AG10803 (cell line): ENCODE measurements at places on chromosomes 5 and 9.

- no peak for DNase-seq
Measured at GRCh38 chr9:117835798-117836197, 131.6 kb downstream of the TLR4 start.

DNA sequence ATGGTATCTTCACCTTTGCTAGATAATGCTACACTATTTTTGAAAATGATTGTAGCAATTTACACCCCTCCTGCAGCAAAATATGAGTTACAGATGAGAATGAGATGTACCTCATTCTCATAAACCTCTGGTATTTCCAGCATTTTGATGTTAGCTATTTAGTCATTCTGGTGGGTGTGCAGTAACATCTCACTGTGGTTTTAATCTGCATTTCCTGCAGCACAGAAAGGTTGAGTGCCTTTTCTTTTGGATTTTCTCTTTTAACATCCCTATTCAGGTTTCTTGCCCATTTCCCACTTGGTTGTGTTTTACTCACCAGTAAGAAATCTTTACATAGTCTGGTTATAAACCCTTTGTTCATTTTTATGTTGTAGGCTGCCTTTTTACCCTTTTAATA lies 206.2 kb downstream of the NR3C1 start:
- peak; percentile 53 for DNase-seq

GRCh38 chr9:70100362-70100761 lies 56.7 kb downstream of the MAMDC2 start:
- DNase-seq = peak; percentile 61

DNA sequence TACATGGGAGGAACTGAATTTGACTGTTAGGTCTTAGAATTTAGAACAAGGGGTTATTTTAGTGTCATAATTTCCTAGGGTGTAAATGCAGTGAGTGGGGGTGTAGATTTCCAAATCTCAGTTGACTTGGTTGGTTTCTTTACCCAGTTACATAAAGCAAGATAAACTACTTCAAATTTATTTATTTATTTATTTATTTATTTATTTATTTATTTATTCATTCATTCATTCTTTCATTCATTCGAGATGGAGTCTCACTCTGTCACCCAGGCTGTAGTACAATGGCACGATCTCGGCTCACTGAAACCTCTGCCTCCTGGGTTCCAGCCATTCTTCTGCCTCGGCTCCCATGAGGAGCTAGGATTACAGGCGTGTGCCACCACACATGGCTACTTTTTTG lies 200.4 kb downstream of the SLF1 start:
- DNase-seq = no peak

- DNase-seq = no peak
Measured at GRCh38 chr5:65796269-65796668, 74.3 kb downstream of the NLN start.

GRCh38 chr5:78589923-78590322 lies 58.6 kb downstream of the LHFPL2 start:
- DNase-seq = no peak

DNA sequence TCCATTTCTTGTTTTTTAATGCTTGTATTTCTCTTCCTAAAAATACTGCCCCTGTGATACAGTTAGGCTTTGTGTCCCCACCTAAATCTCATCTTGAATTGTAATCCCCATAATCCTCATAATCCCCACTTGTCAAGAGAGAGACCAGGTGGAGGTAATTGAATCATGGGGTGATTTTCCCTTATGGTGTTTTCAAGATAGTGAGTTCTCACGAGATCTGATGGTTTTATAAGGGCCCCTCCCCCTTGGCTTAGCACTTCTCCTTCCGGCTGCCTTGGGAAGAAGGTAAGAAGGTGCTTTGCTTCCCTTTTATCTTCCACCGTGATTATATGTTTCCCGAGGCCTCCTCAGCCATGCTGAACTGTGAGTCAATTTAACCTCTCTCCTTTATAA lies 227.4 kb downstream of the MAN2A1 start:
- no peak for DNase-seq

DNA sequence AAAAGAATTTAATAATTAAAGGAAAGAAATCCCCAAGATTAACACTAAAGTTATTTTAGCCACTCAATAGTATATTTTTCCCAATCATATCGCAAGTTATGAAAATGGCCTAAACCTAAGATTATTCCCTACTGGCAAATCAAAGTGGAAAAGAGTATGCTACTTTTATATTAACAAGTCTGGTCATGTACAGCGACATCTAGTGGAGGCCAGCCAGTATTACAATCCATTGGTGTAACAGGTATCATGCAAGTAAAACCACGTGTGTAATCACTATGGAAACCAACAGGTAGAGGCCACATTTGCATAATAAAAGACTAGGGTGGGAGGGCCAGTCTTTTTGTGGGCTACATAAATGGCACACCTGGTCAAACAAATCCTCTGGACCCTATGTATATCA lies 976.4 kb upstream of the CDH9 start:
- DNase-seq = no peak

DNA sequence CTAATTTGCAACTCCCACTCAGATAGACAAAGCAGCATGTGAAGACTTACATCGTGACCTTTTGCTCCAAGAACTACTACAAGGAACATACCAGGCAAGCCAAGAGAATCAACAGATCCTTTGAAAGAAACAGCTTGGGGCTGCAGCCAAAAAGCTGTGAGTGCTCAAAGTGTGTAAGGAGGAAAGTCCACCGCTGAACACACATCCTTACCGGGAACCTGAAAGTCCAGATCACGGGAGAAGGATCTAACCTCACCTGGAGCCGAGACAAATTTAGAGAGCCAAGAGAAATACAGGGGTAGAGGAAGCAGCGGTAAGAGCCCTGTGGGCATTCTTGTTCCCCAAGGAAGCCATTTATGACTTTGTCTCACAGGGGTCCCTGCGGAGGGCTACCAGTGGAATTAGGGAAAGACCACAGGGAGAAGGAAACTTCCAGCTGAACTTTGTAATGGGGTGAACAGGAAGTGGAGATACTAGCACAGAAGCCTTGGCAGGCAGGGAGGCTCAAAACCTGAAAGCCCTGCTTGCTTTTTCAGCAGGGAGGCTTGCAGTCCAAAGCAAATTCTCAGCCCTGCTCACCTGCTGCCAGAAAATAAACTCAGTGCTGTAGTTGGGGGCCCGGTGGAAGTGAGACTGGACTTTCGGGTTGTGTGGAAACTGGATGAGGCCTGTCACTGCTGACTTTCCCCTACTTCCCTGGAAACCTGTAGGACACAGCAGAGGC lies 350.2 kb downstream of the DTWD2 start:
- DNase-seq = no peak

- no peak for DNase-seq
Measured at GRCh38 chr5:20109326-20109725, 121.3 kb upstream of the CDH18 start.

DNA sequence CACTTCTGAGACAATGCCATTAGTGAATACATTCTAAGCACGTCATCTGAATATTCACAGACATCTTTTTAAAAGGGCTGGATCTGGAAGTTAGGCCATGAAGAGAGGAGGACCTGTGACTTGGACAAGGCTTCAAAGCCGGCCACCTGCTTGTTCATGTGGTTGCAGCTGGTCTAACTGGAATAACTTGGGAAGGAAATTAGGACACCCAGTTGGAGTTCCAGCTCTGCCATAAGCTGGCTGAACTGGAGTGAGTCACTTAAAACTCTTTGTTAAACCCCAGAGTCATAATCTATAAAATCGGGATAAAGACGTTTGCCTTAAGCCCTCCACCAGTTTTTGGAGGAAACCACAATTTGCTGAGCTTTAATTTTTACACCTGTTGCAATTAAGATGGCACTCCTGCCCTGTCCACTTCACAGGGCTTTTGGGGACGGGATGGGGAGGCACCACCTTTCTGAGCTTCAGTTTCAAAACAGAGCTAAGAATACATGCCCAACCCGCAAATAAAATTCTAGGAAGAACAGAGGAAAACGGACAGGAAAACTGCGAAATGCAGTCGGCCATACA lies 536 bp upstream of the STX17 start:
- DNase-seq = no peak

GRCh38 chr5:143147902-143148301 lies 255.6 kb downstream of the NR3C1 start:
- peak; percentile 87 for DNase-seq

DNA sequence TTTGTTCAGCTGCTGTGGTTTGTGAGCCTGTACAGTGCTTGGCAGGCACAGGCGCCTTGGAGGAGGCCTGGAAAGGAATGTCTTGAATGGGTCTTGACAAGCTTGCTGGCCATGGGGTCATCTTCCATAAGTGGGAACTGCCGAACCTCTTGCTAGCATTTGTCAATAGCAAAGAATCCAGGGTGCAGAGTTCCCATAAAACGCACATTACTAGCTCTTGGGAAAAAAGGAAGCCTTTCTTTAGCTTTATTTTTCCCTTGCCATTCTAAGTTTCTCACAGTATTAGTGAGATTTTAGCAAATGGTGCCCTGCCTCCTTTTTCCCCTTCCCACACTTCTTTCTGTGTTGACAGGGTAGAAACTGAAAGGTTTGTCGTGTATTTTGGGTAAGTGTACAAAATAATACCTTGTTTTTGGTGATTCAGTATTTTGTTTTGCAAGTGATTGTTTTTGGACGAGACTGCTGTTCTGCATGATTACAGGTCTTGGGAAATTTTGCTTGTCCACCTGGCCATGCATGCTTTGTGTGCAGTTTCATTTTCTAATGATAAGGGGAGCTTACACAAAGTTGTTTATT lies 82.0 kb downstream of the ADGRV1 start:
- no peak for DNase-seq

GRCh38 chr9:136926154-136926704 lies 18.3 kb downstream of the FBXW5 start:
- no peak for DNase-seq

DNA sequence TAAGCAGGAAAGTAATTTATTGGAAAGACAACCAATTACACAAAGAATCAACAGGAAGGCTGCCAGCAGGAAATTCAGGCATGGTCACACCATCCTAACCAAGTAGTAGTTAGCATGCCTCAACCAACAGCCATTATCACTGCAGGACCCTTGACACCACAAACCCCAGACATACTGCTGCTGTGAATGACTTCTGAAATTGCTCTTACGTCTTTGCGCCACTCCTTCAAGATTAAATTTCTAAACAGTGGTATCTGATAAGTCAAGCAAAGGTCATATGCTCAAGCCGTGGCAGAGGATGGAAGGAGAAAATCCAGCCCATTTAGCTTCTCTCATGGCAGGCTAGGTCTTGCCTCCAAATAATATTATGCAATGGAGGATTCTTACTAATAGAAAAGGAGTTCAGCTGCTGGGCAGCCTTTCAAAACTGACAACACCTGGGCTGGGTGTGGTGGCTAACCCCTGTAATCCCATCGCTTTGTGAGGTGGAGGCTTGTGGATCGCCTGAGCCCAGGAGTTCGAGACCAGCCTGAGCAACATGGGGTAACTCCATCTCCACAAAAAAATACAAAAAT lies 5.0 kb upstream of the PTGER4 start:
- DNase-seq = no peak

- DNase-seq = peak; percentile 82
Measured at GRCh38 chr9:7320139-7320538, 479.4 kb downstream of the DMAC1 start.

GRCh38 chr9:135830496-135830895 lies 76.8 kb downstream of the CAMSAP1 start:
- no peak for DNase-seq

DNA sequence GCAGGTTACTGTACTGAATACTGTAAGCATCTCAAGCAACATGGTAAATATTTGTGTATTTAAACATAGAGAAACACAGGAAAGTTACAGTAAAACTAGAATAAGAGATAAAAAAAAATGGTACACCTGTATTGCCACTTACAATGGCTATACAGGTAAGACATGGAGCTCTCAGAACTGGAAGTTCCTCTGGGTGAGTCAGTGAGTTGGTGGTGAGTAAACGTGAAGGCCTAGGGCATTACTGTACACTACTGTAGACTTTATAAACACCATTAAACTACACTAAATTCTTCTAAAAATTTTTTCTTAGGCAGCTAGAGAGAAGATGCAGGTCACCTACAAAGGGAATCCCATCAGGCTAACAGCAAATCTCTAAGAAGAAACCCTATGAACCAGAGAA lies 872.9 kb downstream of the TAF11L14 start:
- no peak for DNase-seq

DNA sequence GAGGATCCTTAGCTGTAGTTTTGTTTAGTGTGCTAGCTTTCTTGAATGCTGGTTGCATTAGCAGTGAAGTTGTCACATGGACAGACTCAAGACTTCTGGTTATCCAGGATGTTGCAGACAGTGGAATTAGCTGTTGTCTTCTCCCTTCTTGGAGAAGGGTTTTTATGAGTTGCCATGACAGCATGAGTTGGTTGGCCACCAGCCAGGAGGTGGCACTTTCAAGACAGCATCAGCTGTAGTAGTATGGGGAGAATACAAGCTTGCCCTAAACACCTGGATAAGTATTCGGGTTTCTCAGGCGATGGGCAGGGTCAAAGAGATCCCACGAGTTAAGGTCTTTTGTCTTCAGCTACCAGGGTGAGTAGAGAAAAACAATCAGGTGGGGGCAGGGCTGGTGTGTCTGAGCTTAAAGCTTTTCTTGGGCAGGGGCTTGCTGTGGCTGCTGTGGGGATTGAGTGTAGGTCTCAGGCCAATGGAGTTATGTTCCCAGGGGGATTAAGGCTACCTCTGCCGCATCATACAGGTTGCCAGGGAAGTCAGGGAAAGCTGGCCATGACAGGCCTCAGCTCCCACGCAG lies 7.7 kb upstream of the C5orf47 start:
- no peak for DNase-seq

DNA sequence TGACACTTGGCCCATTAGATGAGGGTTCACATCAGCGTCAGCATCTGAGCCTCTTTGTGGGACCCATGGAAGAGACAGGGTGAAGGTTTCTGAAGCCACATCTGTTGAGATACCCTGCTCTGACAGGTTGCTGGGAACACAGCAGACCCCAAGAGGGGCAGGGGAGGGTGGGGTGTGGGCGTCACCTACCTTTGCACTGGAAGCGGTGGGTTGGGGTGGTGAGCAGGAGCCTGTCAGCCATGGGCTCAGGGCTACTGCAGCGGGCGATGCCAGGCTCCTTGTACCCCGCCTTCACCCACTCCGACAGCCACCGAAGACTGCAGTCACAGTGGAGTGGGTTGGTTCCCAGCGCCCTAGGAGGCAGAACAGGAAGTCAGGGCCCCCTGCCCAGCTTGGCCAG lies 131.5 kb upstream of the PANK3 start:
- no peak for DNase-seq

DNA sequence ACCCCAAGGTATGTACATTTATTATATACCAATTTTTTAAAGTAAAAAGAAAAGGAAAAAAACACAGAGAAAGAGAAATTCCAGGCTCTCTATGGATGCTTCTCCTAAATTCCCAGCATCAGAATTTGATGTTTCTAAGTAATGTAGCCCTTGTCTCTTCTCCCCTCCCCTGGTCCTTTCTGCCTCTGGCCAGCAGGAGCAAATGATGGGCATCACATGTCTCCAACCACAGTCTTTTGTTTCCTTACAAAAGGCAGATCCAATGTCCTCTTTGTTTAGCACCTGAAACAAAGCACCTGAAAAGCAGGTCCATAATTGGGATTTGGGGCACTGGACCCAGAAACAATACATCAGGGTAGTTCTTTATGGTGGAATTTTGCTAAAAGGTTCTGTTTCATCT lies 50.4 kb upstream of the APC start:
- no peak for DNase-seq

DNA sequence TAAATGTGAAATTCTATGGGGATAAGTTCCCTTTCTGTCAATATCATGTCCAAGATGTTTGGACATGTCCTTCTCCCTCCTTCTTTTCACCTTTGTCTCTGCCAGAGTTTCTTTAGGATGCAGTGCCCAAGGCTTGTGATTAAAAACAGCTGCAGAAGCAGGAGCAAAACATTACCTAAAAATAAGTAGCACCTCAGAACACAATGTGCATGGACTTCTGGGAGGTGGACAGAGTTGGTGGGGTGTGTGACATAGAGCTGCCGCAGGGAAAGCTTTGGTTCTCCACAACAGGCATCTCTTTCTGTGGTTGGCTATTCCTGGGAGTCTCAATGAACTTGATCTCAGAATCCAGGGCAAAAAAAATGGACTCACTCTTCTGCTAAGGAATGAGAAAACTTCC lies 97.0 kb downstream of the SEC61B start:
- DNase-seq = no peak
